ENCODE measurements at places on chromosomes 2 and 18.

DNA sequence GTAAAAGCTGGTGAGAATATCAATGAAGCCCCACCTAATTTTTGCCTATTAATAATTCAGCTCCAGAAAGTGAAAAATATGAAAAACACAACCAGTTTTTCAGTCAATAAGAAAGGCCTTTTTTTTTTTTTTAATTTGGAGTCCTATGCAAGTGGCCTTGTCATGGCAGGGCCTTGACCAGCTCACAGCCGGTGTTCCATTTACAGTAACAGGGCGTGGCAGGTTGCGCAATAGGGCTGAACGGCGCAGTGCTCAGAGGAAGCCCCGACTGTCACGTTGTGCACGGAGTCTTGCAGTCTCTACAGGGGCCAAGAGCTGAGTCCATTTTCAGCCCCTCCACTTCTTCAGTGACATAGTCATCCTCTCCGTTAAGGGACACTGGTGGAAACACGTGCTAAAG is 184.1 kb upstream of the FN1 start:
- DNase-seq, result no peak

GRCh38 chr2:143000599-143000998 is 123.1 kb downstream of the KYNU start:
- no peak for DNase-seq

- DNase-seq, result no peak
Measured at GRCh38 chr18:10901329-10901728, 248.0 kb downstream of the PIEZO2 start.

GRCh38 chr2:37321029-37321682 is 3.5 kb downstream of the PRKD3 start:
- no peak for DNase-seq

DNA sequence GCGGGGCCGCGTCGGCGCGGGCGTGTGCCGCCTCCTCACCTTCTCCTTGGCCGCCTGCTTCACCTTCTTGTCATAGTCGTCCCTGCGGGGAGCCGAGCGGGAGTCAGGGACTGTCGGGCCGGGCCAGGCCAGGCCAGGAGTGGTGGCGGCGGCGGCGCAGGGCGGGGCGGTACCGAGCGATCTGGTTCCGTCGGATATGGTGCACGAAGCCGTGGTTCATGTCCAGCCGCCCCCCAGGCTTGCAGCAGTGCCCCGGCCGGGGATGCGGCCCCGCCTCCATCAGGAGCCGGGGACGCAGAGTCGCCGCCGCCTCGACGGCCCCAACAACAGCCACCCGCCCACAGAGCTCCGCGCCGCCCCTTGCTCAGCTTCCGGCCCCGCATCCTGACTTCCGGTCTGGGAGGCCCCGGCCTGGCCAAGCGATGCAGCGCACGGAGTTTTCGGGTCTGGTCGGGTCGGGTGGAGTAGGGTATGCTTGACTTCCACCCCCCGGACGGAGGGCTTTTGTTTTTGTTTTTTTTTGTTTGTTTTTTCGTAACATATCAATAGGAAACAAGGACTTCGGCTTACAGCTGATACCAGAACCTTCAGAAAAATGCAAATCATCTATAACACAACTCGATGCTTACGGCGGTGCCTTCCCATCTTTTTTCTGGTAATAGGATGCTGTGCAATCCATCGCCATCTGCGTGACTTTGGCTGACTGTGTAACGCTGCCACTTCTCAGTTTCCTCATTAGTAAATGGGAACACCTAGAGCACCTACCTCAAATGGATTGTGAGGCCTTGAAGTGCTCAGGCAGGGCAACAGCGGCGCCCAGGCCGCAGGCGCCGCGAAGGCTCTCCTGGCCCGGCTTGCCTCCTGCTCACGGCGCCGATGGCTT is at the start of gene C2orf68:
TSS of gene C2orf68 (minus strand) at position 362 of the 883 bp plus-strand sequence. CDS start at position 280, 82 bp downstream.
- DNase-seq, result peak; percentile 71

- DNase-seq, result no peak
Measured at GRCh38 chr2:109439390-109439786, 174.4 kb downstream of the SEPTIN10 start.

DNA sequence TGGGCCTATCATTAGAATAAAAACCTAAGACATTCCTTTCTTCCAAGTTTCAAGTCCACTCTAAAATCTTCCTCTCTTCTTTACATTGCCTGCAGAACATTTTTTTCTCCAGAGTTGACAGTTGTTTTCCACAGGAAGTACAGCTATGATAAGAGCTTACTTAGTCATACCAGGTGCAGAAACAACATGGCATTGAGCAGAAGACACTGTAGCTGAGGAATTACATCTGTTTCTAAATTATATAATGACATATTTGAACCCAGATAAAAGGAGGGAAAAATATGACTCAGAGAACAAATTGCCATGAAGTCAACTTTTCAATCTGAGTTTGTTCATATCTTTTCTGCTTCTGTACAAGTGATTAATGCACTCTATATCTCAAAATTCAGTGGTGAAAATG is 30.2 kb downstream of the CMPK2 start:
- DNase-seq, result no peak

DNA sequence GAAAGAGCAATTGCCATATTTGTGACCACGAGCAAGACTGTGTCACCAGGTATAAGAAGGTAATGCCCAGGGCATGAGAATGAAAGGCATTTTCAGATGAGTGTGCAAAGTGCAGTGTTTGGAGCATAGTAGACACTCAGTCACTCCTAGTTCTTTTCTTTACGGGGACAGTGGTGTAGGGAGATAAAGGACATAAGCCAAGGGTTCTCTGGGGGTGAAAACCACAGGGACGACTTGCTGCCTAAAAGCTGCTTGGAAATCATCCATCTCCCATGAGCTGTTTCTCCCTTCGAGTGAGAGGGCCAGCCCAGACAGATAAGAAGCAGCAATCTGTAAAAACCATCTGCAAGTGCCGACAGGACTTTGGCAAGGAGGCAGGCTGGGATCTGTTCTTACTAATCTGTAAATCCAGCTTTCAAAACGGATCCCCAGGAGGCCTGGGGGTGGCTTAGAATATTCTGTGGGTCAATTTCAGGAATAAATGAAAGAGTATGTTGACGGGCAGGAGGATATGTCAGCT is 221.6 kb downstream of the LPIN1 start:
- DNase-seq, result no peak

DNA sequence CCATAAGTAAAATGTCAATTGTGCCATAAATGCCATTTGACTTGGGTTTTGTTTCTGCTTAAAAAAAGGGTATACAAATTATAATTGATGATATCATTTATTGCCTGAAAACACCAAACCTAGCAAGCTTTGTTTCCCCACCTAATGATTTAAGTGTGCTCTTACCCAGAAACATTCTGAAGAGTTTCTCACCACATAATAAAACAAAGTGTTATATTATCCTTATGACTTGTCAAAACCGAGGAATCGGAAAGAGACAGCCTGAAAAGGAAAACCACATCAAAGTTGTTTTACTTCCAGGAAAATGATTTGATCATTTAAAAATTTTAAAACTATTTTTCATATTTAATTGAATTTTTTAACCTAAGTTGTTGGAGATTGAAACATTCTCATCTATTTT is 170.5 kb upstream of the SLC39A10 start:
- no peak for DNase-seq

DNA sequence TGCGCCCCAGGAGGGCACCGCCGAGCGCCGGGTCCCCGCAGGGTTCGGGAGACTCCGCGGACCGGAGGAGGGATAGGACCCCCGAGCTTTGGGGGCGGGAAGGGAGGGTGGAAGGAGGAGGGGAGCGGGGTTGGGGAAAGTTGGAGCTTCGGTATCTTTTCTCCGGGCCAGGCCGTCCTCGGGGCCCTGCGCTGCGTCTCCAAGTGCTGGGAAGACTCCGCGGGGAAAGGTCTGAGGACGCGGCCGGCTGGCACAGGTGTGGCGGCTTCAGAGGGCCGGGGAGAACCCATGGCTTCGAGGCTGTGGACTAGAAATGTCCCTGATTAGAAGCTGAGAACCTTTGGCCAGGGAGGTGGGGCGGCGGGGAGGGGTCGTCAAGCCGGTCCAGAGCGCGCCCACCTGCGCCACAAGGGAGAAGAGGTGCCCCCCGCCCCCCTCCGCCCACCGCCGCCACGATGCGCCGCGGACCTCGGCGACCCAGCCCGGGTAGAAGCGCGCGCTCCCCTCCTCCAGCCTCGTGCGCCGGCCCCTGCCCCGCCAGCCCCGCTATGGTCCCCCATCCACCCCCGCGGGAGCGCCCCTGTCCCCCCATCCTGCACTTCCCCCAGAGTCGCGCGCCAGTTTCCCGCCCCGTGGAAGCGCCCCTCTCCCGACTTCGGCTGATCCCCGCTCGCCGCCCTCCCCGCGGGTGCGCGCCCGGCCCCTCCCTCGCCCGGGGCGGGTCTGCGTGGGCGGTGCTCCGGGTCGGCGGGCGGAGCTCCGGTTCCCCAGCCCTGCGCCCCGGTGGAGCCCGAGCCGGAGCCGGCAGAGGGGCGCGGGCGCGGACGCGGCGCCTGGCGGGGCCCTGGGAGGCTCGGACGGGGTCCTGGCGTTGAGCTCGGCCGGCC is at the start of gene SNTG2:
TSS of gene SNTG2 (plus strand) at position 770 of the 887 bp plus-strand sequence. CDS start 148 bp downstream, outside the sequence.
- no peak for DNase-seq

DNA sequence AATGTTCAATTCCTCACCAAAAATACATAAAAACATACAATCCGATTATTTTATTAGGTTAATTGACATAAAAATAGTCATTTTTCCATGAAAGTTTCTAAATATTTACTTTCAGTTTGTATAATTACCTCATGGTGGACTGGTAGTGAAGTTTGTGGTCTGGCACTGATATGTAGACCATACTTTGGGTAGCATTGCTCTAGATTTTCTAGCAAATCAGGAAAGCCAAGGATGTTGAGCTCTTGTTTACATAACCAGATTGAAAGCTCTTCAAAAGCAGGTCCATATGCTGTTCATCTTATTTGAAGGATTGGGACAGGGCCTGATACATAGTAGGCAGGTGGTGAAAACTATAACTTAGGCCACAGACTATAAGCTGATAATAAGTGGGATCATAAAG is 61.8 kb downstream of the COMMD1 start:
- no peak for DNase-seq

- DNase-seq, result no peak
Measured at GRCh38 chr2:99678625-99679024, 188.8 kb upstream of the REV1 start.

DNA sequence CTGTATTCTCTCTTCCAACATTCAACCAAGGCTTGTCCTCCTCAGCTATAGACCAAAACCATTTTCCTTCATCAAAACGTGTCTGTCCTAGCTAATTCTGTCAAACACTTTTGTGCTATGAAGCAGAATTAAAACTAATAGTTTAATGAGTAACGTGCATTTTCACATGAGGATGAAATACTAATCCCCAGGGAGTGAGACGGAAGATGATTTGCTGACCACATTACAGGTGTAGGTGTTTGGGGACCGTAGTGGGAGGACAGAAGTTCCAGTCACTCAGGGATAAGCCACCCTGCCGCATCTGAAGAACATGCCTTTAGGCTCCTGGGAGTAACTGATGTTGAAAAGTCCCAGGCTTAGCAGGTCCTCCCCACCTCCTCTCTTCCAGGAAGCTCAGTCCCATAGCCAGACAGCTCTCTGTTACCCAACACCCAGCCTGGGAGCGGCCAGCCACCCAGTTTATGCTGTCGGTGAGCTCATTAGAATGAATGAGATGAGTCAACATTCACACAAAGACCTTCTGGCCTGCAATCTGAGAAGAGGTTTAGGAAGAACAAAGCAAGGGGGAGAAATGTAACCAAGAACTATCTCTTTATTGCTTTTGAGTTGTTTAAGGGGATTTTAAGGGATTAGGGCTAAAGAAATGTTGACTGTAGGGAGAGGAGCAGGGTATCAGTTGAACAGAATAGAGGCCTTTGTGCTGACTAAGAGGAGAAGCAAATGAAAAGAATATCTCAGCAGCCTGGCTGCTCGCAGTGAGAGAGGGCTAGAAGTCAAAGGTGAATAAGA is 122.5 kb downstream of the FOXI3 start:
- no peak for DNase-seq

GRCh38 chr2:147033044-147033443 is 811.8 kb upstream of the ACVR2A start:
- DNase-seq, result no peak

- no peak for DNase-seq
Measured at GRCh38 chr18:63433334-63433866, 11.1 kb upstream of the VPS4B start.

DNA sequence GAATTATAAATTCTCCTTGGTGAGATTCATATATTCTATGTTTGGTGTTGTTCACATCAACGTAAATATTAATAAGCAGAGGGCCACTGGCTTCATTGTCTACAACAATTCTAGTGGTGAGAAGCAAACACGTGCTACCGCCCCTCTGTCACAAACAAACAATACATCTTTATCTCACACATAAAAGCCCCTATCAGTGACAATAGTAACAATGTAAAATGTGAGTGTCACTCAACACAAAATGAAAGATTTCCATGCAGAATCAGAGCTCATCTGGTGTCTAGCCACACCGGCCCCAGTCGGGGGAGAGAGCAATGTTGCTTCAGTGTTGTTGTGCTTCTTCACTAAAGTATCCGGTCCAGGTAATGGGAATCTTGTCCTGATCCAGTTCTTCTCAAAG is 932.6 kb downstream of the SOCS6 start:
- no peak for DNase-seq

DNA sequence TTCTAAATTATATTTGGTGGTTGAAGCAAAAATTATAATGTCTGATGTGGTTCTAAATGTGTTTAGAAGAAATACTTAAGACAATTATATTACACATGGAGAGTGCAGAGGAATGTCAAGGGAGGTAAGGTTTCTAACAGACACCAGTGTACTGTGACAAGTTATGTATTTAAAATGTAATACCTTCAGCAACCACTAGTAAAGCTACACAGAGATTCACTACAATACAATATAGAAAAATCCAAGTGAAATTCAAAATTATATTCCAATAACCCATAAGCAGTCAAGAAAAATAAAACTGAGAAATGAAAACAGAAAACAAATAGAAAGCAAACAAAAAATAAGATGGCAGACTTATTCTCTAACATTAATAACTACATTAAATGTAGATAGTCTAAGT is 249.5 kb upstream of the KLHL14 start:
- no peak for DNase-seq

DNA sequence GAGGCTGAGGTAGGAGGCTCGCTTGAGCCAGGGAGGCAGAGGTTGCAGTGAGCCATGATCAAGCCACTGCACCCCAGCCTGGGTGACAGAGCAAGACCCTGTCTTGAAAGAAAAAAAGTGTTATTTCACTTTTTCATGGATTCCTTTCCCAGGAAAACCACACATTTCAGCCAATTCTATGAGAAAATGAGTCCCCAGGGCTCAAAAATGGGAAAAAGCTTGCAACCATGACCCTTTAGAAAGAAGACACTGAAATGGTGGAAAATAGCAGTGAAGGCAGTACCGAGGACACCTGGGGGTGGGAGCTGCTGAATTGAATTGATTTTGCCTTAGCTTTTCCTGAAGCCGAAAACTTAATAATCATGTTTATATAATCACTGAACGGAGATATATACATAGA is 284.2 kb upstream of the HDAC4 start:
- no peak for DNase-seq

DNA sequence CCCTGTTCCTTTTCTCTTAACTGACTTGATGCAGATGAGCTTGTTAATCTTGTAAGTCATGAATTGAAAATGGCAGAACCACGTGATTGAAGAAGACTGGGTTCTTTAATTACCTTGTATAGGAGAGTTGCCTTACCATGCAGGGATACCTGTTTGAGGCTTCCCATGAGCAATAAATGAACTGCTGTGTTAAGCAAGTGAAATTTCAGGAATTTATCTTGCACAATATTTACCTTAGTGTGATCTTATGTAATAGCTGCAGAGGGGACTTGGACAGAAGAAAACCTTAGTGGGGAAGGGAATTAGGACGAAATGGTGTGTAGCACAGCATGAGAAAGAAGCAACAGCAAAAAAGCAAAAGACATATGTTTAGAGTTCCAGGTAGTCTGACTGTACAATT is 384.0 kb upstream of the TMEFF2 start:
- DNase-seq, result no peak

- no peak for DNase-seq
Measured at GRCh38 chr2:167186465-167186864, 298.2 kb downstream of the XIRP2 start.
